Suprapubic skin (tissue), 4 donors: ENCODE measurements at places on chromosomes 1 and 21. TPM values are rescaled to one million over a fixed set of nuclear protein-coding genes. Genes with fewer than 3 reads are reported as not detected.

Gene TIE1
- total RNA-seq: 5.4 TPM

DNA sequence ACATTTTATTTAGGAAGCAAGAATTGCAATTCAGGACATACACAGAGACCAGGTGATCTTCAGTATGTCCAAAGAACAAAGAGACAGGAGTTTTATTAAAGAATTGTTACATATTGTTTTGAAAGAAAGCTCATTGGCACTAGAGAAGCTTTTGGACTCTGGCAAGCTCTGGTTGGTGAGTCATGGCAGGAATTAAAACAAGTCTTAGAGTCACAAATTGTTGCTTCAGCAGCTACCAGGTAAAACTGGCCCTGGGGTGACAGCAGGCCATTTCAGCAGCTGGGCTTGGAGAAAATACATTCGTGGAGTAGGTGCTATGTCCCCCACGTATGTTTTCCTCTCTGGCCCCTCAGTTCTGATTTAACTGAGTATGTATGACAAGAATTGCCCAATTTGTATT, 58.8 kb downstream of the MAP3K21 start:
- no peak for DNase-seq

DNA sequence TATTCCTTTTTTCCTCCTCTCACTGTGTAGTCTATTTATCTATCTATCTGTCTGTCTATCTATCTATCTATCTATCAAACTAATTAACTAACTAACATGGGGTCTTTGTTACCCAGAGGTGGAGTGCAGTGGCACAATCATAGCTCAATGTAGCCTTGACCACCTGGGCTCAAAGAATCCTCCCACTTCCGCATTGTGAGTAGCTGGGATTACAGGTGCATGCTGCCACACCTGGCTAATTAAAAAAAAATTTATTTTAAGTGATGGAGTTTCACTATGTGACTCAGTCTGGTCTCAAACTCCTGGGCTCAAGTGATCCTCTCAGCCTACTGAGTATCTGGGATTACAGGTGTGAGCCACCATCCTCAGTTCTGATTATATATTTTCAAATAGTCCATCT, 71.4 kb downstream of the CCDC18 start:
- DNase-seq: no peak

GRCh38 chr1:3327936-3328590, 126.4 kb upstream of the ARHGEF16 start:
- DNase-seq: no peak

DNA sequence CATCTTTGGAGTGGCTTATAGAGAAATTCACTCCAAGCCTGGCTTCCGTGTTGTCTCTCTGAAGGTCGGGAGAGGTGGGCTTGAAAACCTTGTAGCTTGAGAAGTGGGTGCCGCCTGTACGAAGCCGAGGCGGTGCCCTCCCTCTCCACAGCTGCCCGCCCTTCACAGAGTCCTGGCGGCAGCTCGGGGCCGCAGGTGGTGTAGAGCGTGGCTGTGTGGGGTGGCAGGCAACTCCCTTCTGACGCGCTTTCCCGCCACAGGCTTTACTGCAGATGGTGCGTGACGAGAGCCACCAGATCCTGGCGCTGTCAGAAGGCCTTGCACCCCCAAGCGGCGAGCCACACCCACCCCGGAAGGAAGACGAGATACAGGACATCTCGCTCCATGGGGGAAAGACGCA, 33.1 kb upstream of the DIP2A start:
- DNase-seq: no peak

Gene EPB41
- total RNA-seq: 45.7 TPM

Gene KRTAP19-2
- not detected for total RNA-seq

DNA sequence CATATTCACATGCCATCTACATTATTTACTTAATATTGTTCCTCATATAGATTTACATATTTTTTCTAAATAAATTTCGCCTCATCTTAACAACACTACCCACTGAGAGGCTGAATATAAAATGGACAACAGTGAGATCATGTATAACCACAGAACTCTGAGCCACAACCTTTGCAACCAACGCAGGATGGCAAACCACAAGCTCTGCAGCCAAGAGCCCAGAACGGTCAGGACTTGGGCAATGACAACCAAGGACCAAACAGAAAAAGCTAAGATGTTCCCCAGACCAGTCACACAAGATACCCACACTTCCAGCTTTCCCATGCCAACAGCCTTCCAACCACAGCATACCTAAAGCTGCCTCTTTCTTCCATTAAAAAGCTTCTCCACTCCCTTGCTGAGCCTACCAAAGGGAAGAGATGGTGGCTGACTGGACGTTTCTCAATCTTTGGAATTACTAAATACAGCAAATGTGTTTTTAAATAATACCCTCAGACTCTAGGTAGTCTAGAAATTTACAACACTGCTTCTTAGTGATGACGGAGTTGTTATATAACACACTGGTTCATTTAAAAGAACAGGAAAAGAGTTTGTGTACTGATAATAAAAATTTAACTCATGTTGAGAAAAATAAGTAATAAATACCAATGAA, 117.9 kb downstream of the AKT3 start:
- DNase-seq: no peak

DNA sequence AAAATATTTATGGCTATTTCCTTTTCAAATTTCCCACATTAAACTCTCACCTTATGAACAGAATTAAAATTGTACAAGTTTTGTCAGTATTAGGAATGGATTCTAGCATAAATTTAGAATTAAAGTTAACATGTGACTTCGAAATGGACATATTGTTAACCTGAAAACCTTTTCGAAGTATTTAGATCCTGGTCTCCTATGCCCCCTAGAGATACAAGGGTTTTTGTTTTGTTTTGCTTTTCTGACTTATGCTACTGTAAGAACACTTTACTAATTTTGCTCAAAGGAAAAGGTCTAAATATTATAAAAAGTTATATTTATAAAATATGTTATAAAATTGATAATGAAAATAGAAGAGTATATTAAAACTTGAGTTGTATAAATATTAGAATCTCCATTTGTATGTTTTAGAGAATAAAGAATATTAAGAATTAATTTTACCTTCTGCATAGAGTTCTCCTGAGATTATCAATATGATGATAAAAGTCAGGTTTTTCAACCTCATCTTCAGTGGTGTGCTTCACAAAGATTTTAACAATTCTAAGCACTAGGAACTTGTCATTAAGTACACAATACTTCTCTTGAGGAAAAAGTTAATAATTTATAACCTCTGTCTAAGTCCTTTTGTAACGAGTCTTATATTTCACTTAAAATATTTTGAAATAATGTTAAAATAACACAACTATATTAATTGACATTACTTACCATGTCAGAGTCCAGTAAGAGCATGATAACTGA, at the start of gene F13B:
F13B (minus strand) TSS at position 542 of the 738 bp plus-strand sequence; CDS start at position 505, 37 bp downstream.
- no peak for DNase-seq
